Right forelimb (tissue), 1 donor: ENCODE measurements at places on chromosomes 7 and 10.

GRCh38 chr7:47405921-47406800 lies 175.8 kb downstream of the TNS3 start:
- DNase-seq = peak; percentile 67

DNA sequence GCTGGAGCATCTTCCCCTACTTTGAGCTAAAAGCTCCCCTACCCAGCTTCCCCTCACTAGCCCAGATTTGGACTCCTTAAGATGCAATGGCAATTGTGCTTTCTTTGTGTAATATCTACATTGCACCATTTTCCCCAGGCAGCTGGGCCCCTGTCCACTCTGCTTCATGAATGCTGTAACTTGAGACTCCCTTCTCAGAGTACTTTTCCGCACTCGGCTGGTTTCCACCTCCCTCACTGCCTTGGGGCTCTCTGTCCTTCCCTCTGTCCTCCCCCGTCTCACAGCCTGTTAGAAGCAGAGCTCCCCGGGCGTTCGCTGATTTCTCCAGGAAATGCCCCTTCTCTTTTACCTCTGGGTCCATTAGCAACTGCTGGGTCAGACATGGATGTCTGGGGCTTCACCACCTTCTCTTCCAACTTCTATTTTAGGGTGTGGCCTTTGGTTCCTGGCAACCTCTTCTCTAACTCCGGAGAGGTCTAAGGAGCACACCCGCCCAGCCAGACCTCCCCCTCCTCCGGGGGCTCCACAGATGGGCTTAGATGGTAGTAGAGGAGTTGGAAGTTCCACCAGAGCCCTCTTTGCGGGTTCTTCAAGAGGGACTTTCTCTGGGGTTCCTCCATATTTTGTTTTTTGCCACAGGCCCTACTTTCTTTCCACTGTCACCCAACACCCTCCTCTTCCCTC lies 2.9 kb upstream of the TMEM72 start:
- DNase-seq = peak; percentile 71

DNA sequence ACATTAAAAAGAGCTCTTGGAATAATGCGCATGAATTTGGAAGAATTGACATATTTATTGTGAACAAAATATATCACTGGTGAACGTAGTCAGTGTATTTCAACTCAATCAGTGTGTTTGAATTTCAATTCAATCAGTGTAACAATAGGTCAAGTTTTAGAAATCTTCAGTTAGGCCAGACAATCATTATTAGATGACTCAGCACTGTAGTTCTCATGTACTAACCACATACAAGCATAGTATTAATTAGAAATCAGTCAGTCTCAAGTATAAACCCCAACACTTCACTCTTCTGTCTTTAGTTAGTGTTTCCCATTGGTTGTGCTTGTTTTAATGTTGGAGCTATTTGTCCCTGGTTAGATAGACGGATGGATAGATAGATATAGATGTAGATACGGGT lies 1247.9 kb downstream of the NXPH1 start:
- no peak for DNase-seq

GRCh38 chr7:147923841-147924240 lies 666.7 kb upstream of the C7orf33 start:
- no peak for DNase-seq

DNA sequence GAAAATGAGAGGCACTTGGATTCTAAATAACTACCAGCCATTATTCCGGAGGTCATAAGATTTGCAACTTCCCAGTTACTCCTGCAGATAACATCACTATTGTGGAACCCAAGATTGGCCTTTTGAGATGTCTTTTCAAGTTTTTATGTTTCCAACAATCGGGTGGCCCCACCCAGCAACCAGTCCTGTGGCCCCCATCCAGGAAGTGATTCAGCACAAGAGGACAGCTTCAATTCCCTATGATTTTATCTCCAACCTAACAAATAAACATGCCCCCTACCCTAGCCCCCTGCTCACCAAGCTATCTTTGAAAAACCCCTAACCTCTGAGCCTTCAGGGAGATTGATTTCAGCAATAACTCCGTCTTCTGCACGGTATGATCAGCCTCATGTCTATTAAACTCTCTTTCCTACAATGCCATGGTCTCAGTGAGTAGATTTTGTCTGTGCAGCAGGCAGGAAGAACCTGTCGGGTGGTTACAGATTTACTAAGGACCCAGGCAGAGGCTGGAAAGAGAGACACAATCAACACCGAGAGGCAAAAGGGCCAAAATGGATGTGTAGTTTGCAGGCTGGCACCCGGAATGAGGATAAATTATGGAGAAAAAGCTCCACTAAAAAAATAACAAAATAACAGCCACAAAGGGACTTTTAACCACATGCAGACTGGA lies 83.9 kb upstream of the UNC5B start:
- DNase-seq = no peak

DNA sequence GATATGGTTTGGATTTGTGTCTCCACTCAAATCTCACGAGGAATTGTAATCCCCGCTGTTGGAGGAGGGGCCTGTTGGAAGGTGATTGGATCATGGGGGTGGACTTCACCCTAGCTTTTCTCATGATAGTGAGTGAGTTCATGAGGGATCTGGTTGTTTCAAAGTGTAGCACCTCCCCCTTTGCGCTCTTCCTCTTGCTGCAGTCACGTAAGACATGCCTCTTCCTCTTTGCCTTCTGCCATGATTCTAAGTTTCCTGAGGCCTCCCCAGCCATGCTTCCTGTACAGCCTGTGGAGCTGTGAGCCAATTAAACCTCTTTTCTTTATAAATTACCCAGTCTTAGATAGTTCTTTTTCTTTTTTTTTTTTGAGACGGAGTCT lies 17.1 kb downstream of the CDNF start:
- no peak for DNase-seq

- DNase-seq = no peak
Measured at GRCh38 chr10:66555061-66555460, 370.8 kb upstream of the LRRTM3 start.

DNA sequence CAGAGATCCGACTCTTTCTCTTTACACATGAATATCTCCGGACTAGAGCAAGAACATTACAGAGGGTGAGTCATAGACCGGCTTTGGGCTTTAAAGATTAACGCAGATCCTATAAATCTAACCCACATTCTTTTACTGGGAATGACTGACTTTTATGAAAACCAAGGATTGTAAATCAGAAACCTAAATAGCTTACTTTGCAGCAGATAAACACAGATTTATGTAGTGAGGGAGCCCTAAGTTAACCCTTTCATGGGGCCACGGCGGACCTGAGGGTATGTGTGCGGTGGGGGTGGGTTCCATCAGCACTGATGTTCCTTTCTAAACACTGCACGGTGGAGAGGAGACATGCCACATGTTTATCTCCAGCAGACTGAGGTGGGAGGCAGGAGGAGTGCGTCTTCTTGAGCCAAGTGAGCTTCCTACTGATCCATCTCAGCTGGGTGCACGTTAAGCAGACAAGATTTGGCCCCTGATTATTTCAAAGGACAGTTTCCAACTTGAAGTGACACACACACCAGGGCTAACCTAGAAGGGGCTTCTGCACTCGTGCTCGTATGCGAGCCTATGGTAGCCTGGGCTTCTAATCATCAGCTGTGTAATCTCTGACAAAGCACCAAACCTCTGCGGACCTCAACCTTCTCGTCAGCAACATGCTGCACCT lies 127.6 kb downstream of the WDR11 start:
- no peak for DNase-seq

- no peak for DNase-seq
Measured at GRCh38 chr7:80666376-80666775, 27.9 kb downstream of the CD36 start.

GRCh38 chr7:43302211-43302711 lies 189.8 kb downstream of the HECW1 start:
- no peak for DNase-seq

DNA sequence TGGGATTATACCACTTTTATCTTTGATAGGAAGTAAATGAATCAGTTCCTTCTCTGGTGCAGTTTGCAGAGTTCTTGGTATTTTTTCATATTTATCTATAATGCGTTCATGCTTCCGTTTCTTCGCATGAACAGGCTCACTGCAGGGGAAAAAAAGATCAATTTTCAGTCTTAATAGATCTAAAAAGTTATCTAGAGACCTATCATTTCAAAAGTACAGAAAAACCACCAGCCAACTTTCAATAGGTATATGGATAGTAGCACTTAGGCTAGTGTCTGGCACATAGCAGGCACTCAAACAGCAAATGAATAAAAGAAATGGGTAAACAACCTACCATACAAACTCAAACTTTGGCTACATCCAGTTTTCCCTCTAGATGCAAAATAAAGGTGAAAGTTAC lies 5.5 kb downstream of the NOC3L start:
- no peak for DNase-seq

DNA sequence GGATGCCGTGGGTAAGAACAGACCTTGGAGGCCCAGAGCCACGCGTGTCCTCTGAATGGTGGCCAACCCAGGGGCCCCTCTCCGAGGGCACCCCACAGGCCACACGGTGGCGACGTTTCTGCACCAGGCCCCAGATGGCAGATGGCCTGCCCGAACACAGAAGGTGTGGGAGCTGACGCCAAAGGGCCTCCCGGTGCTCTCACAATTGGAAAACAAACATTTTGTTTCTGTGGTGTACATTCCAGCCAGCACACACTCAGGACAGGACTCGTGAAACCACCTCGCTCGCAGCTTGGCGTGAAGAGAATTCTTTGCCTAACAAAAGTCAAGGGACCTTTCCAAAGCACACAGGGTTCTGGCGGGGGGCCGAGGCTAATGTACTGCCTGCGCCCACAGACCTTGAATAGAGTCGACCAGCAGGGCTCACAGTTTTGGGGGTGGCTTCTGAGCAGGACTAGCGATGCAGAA lies 112.1 kb downstream of the FAM53B start:
- DNase-seq = no peak

- DNase-seq = no peak
Measured at GRCh38 chr7:126698446-126698845, 554.3 kb downstream of the GRM8 start.

GRCh38 chr10:43945908-43946307 lies 297.2 kb upstream of the ZNF32 start:
- DNase-seq = no peak
